ENCODE measurements at places on chromosomes 6 and 20.

DNA sequence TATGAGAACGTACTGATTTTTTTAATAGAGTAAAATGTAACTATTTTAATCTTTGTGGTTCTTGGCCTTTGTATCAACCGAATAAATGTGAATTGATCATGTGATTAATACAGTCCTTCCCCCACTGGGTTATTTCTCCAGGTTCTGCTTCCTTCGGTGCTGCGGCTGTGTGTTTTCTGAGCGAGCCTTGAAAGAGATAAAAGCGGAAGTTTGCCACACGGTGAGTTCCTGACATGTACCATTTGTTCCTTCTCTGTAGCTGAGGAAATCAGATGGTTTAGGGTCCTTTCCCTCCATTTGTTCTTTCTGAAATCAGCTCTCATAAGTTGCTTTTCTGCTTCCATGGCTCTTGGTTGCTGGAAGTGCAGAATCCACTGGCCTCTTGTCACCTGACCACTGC lies 15.5 kb downstream of the RTF2 start:
- no peak for DNase-seq

- DNase-seq: no peak
Measured at GRCh38 chr20:39691151-39691862, 729.2 kb downstream of the DHX35 start.

GRCh38 chr20:62103508-62104233 lies 18.6 kb upstream of the LSM14B start:
- no peak for DNase-seq

DNA sequence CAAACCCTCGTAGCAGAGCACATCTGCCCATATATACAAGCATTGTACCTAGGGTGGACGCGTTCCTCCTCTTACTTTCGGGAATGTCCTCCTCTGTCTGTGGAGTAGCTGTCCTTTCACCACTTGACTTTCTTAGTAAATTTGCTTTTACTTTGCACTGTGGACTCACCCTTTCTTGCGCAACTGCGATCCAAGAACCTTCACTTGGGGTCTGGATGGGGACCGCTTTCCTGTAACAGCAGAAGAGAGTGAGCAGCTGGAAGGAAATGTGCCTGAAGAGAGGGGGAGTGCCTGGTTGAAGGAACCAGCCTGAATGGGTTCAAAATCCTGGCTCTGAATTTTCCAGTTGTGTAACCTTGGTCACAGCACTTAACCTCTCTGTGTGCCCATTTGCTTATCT lies 40.1 kb upstream of the PMEPA1 start:
- no peak for DNase-seq

DNA sequence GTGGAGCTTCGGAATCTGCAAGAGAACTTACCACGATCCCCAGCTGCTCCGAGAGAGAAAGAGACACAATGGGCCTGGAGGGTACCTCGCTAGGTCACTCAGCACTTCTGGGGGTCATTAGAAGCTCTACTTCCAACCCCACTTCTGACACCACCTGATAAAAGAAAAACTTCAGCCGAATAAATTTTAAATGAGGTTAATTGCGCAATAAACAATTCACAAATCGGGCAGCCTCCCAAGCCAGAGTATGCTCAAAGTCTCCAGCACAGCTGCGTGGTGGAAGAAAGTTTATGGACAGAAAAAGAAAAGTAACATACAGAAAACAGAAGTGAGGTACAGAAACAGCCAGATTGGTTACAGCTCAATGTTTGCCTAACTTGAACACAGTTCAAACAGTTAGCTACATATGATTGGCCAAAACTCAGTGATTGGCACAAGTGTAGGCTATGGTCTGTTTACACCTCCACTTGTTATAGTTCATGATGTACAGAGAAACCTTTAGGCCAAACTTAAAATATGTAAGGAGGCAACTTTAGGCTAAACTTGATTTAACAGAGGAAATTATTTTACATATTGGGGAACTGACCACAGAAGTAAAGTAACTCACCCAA lies 52.6 kb downstream of the COL11A2 start:
- no peak for DNase-seq

DNA sequence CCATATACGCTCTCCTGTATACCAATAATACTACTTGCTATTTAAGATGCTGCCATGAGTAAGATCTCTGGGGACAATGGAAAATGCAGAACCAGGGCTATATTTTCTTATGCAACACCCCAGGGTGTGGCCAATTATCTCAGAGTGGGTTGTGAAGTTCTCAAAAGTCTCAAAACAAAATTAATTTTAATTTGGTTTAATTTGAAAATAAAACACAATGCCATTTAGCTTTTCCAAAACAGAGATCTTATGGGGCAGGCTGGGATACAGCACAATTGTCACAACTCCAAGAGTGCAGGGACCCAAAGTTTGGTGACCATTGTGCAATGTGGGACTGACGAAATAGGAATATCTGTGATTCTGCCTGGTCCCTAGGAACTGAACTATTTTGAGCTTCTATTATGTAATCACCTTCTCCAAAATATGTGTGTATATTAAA lies 43.1 kb downstream of the MBOAT1 start:
- no peak for DNase-seq

GRCh38 chr6:2222275-2222842 lies 23.0 kb downstream of the GMDS start:
- DNase-seq: no peak

GRCh38 chr6:120384671-120385070 lies 949.6 kb downstream of the TBC1D32 start:
- DNase-seq: no peak

DNA sequence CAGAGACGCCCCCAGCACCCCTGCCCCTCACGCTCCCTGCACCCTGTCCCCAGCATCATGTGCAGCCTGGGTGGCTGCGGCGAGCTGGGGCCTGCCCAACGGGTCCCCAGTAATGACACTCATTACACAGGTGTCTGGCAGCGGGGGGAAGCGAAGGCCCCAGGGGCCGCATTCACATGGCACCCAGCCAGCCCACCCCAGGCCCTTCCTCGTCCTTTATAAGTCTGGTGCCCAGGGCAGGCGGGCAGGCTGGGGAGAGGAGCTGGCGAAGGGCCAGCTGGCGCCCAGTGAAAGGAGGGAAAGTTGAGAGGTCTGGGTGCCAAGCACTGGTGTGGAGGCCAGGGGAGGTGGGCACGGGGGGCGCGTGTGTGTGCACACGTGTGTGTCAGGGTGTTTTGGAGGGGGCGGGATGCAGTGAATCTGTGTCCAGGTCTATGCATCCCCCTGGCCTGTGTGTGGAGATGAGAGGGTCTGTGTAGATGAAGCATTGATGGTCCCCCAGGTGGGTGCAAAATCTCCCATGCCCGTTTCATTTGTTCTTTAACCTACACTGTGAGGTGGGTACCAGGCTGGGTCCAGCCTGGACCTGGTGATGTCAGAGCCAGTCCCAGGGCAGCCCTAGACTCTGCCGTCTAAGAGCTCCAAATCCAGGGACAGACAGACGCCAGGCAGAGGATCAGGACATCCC lies 105.3 kb downstream of the CEBPB start:
- DNase-seq: no peak

GRCh38 chr20:47991875-47992488 lies 206.7 kb upstream of the SULF2 start:
- DNase-seq: no peak

DNA sequence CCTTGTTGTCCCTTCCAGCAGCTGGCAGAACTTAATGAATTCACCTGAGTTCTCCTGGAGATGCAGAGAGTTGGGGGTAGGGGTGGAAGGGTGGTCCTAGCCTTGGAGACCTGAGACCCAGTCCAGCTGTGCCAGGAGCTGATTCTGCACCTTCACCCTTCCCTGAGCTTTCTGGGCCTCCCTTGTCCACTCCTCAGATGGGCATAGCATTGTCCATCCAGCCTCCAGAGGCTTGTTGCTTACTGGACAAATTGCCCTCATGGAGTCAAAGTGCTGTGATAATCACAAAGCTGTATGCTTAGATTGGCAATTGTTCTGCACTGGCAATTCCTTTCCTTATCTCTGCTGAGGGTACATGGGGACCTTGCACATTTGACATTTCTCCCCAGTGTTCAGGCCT lies 16.5 kb downstream of the CST9L start:
- DNase-seq: no peak

DNA sequence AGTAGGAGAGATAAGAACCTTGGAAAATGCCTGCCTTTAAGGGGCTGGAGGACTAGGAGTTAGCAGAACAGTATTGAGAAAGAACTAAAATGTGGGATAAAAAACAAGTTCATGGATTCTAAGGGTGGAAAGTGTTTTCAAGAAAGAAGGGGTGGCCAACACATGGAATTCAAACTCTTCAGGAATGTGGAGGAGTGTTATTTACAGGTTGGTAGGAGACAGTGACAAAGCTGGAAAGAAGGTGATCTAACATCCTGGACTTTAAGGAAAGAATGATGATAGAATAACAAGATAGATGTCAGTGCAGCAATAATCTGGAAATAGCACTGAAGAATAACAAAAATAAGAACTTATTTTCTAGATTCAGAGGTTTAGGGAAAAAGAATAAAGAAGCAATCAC lies 54.0 kb upstream of the TNFRSF21 start:
- no peak for DNase-seq

- DNase-seq: no peak
Measured at GRCh38 chr20:20551409-20551808, 161.0 kb downstream of the RALGAPA2 start.

- no peak for DNase-seq
Measured at GRCh38 chr6:93105017-93105416, 314.3 kb downstream of the EPHA7 start.

DNA sequence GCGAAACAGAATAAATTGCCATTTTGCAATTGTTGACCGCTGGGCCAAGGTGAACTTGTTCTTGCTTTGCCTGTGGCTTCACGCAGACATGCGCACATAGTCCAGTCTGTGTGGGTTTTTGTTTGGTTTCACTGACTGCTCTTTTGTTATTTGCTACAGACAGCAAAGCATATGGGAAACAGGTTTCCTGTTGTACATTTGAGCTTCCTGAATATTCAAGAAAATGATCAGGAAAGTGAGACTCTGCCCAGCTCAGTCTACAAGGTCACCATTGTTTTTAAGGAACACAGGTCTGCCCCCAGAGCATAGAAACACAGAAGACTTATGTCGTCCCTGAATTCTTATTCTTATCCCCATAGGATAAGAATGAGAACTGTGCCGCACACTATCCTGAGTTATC lies 55.6 kb downstream of the SASH1 start:
- DNase-seq: no peak

DNA sequence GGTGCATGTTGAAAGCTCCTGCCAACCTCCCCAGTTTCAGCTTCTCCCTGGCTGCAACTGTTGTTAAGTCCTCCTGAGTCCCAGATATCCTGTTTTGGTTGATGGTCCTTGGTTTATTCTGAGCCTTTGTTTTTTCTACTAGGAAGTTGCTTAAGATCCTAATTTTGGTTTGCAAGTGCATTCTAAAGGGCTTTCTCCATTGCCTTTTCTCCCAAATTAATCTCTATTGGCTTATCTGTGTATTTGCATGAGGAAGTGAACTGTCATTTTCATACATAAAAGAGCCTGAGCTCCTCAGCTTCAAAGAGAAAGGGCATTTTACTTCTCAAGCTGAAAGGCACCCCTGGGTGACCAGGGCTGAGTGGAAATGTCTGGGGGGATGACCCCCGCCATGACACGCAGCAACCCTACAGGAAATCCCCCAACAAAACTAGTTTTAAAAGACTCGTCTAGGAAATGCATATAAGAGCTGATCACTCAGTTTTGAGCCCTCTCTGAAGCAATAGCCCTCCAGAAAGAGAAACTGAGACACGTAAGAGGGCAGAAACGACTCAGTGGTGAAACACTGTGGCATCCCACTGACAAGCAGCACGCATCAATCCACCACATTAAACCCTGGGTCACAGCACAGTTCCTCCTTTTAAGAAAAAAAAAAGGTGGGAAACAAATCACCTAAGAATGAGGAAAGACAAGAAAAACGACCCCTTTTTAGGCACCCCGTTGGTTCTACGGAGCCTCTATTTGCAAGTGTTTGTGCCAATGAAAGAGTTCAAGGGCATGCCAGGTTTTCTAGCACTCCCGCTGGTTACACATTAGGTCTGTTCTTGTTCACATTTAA lies 140.9 kb downstream of the THBS2 start:
- DNase-seq: no peak

GRCh38 chr6:17454316-17455005 lies 61.1 kb downstream of the CAP2 start:
- no peak for DNase-seq

GRCh38 chr6:129751384-129751783 lies 41.4 kb upstream of the ARHGAP18 start:
- DNase-seq: no peak

DNA sequence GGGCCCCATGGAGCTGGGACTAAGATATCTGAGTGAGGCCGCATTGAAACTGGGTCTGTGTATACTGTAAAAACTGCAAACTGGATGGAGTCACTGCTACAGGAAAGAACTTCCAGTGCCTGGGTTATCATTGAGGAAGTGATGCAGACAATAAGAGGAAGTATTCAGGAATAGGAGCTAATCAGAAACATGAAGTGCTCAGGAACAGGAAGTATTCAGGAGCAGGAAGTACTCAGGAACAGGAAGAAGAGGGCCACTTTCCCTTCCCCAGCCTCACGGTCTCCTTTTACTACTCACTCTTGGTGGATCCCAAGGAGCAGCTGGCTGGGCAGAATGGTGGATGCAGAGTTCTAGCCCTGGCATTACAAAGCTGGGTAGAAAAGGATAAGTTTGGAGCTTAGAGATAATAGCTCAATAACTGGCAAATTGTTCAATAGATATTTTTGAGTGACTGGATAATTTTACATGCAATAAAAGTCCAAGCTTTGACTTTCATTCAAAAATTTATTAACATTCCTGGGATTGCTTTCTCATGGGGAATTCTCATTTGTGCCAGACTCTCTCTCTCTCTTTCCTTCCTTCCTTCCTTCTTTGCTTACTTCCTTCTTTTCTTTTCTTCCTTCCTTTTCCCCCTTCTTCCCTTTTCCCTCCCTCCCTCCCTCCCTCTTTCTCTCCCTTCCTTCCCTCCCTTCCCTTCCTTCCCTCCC lies 82.2 kb upstream of the PAX1 start:
- no peak for DNase-seq

GRCh38 chr6:130298258-130298657 lies 67.6 kb upstream of the TMEM200A start:
- DNase-seq: no peak

GRCh38 chr6:134657751-134658527 lies 292.0 kb downstream of the ALDH8A1 start:
- DNase-seq: no peak

GRCh38 chr20:21154692-21155091 lies 28.8 kb downstream of the KIZ start:
- DNase-seq: no peak

DNA sequence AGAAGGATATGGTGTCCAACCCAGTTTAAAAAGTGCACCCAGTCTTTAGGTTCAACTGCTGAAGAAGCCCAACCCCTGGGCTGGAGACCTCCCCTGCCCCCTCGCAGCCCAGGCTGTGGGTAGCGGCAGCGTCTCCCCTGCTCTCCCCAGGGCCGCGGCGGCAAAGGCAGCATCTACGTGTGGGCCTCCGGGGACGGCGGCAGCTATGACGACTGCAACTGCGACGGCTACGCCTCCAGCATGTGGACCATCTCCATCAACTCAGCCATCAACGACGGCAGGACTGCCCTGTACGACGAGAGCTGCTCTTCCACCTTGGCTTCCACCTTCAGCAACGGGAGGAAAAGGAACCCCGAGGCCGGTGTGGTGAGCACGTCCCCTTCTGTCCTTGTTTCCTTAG lies 77.6 kb downstream of the BFSP1 start:
- DNase-seq: no peak
